Stimulated activated CD4-positive, alpha-beta T cell treated with anti-CD3 and anti-CD28 coated beads, Interleukin-1b, Interleukin-23, amount 100 ng/mL, for 1 hour (primary cell): ENCODE measurements at places on chromosomes 1 and 21.

DNA sequence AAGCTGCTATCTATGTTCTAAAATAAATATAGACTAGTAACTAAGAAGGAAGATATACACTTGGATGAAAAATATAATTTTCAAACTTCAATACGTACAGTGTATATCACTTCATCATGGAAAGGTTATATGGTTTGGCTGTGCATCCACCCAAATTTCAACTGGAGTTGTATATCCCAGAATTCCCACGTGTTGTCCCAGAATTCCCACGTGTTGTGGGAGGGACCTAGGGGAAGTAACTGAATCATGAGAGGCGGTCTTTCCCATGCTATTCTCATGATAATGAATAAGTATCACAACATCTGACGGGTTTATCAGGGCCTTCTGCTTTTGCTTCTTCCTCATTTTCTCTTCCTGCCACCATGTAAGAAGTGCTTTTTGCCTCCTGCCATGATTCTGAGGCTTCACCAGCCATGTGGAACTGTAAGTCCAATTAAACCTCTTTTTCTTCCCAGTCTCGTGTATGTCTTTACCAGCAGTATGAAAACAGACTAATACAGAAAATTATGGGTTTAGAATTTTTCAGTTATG, 10.7 kb downstream of the NEGR1 start:
- no peak for DNase-seq

DNA sequence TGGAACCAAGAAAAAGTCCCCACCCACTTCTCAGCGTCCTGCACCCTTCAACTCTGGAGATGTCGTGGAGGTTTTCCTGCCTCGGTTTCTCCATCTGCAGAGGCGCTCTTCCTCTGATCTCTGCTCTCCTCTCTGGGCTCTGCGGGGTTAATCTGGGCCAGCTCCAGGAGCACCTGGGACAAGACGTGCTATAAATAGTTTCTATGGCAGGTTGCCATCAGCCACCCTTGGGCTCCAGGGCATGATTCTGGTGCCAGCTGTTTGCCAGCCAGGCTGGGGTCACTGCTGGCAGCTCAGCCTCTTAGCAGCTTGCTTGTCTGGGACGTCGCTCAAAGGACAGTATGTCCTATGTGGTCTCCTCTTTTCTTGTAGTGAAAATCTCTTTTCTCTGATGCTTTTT, 137.1 kb downstream of the ACTL8 start:
- no peak for DNase-seq

GRCh38 chr1:180234369-180235076, 4.5 kb downstream of the LHX4 start:
- no peak for DNase-seq

- DNase-seq: no peak
These were observed 218.8 kb downstream of the TOMM20 start for GRCh38 chr1:234909851-234910250.

DNA sequence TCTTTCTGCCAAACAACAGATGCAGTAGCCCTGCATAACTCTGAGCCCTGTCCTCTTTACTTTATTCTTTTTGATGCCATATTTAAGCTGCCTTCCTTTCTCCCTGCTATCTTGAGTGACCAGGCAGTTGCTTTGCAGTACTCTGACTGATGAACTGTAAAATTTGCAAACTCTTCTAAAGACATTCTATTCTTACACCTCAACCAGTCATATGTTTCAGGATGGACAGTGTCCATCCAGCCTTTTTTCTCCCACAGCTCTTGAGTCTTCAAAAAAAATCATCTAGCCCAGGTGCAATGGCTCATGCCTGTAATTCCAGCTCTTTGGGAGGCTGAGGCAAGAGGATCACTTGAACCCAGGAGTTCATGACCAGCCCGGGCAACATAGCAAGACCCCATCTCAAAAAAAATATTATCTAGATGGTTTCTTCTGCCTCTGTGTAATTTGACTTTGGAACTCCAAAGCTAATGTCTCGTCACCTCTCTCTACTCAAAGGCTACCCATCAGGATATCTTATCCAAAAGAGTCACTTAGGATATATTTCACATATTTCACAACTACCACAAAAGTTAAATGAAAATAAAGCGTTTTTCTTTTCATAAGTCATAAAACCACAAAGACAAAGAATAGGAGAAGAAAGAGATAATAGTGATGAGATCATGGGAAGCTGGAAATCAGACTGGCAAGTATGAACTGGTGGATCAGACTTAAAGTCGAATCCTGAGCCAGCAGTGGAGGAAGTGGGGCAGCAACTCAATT, 54.6 kb upstream of the IPO9 start:
- DNase-seq: no peak

GRCh38 chr1:110242062-110242461, 31.9 kb downstream of the KCNC4 start:
- DNase-seq: no peak

DNA sequence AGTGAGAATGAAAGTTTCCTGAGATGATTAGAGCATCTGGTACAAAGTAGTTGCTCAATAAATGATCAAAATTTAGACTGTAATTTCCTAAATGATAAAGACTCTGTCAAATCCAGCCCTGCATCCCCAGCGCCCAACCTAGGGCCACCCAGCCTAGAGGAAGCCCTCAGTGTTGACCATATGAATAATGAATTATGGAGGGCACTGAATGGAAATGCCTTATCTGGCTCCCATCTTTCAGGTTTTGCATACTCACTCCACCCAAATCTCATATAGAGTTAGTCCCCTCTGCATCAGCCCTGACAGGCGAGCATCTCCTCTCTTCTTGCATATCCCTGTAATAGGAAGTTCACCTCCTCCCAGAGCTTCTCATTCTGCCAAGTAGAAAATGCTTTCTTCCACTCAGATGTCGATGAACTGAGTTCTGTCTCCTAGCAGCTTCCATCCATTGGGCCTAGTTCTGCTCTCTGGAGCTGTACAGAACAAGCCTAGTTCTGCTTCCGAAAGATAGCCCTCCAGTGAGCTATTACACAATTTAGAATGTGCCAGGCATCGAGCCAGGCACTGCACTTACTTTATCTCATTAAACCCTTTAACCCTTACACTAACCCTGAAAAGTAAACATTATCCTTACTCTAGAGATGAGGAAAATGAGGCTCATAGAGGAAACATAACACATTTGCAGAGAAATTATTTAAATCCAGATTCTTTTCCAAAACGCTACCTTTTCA, 20.9 kb downstream of the COA7 start:
- no peak for DNase-seq

DNA sequence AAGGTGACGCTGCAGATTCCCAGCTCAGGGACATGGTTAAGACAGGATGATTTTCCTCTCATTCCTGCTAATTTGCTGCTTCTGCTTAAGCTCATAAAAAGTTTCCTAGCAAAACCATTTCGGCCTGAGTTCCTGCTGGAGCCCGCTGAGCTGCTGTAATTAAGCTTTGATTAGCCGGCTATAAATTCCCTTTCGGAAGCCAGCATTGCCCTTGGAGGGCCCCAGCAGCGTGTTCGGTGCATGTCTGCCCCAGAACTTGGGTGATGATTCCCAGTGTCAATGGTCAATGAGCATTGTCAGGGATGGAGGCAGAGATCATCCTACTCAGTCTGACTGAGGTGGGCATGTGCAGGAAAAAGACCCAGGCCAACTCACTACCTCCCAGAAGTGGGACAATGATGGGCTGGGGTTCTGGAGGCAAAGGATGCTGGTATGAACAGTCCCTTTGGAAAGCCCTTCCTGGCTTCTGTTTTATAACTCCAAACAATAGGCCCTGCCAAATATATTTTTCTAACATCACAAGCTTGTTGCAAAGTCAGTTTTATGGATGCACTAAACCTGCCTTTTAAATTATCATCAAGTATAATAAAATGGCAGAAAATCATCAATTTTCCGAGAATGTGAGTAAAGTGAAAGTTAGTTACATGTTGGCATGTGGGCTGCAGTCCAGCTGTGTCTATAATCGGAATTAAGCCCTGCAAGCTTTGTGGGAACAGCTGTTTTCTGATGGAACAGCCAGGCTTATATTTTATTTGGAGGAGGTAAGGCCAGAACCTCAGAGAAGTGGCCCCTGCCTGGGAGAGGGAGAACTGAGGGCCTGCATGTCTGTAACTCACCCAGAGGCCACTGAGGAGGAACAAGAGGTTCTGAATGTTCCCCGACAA, 257.1 kb downstream of the GRIK3 start:
- DNase-seq: no peak

GRCh38 chr1:233379869-233380438, 52.4 kb downstream of the MAP3K21 start:
- no peak for DNase-seq

GRCh38 chr1:214471458-214471857, 79.9 kb downstream of the PTPN14 start:
- DNase-seq: no peak

GRCh38 chr1:45722809-45723208, 27.6 kb downstream of the IPP start:
- no peak for DNase-seq

- DNase-seq: no peak
These were observed 82.4 kb upstream of the HOOK1 start for GRCh38 chr1:59732214-59732955.

GRCh38 chr1:3168678-3169077, 99.7 kb downstream of the PRDM16 start:
- DNase-seq: no peak

DNA sequence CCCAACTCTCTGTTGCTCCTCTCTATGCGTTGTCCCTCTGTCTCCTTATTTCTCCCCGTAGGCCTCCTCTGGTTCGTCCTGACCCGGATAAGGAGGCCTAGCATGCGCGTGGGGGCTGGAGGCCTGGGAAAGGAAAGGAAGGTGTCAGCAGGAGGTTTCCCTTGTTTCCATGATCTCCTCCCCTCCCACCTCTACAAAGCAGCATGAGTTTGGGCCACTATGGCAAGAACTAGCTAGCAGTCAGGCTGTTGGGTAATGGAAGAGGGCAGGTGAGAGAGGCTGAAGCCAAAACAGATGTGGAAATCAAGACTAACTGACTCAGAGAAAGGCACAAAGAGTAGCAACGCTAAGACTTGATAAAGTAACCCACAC, 687 bp upstream of the SEMA6C start:
- no peak for DNase-seq

DNA sequence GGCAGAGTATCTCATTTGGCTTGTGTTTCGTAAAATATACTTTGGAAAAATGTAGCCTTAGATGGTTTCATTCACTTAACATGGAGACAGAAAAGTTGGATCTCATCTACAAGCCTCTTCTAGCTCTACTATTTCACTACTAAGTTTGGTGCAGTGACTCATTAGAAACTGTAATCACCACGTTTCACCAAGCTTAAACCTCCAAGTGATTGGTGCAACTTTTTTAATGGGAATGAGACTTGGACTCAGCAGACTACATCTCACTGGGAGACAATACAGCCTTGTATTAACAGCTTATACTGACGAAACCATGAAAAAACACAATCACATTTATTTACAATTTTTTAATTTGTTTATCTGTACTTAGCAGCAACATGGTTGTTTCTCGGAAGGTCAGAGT, 29.9 kb upstream of the NRIP1 start:
- DNase-seq: no peak

GRCh38 chr1:248622570-248623001, 12.3 kb downstream of the OR2T11 start:
- DNase-seq: no peak

DNA sequence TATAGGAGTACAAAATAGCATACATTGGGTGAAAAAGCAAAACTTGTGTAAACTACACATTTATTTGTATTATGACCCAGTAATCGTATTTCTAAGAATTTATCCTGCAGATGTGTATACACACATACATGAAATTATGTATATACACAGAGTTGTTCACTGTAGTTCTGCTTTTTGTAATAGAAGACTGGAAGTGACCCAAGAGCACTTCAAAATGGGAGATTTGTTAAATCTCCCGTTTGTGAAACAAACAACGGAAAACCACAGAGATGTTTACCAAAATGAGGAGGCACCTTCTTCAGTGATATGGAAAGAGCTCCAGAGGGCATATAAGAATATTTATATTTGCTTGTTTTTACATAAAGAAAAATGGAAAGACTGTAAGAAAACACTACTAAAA, 18.0 kb upstream of the MNDA start:
- no peak for DNase-seq

- no peak for DNase-seq
These were observed 49.9 kb downstream of the CBS start for GRCh38 chr21:43025636-43026180.

GRCh38 chr1:24206516-24207394, 19.7 kb upstream of the IFNLR1 start:
- no peak for DNase-seq

DNA sequence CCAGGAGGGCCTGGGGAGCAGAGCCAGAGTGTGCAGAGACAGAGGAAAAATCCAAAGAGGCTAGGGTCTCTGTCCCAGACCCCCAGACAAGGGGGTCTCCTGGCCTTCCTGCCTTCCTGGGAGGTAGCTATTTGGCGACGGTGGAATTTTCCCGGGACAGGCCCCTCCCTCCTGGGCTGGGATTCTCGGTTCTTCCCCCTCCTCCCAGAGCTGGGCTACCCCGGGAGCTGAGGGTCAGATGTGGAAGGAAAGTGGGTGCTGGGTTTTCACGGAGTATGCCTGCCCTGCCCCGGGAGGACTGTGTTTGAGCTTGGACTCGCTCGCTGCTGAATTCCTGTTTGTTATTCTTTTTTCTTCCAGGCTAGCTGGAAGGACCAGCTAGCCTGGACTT, 759 bp downstream of the AMPD2 start:
- DNase-seq: no peak

- DNase-seq: no peak
These were observed 1.0 kb downstream of the AKR7A2 start for GRCh38 chr1:19310720-19311502.

- DNase-seq: no peak
These were observed 1788.1 kb downstream of the BRINP3 start for GRCh38 chr1:188689542-188689941.

DNA sequence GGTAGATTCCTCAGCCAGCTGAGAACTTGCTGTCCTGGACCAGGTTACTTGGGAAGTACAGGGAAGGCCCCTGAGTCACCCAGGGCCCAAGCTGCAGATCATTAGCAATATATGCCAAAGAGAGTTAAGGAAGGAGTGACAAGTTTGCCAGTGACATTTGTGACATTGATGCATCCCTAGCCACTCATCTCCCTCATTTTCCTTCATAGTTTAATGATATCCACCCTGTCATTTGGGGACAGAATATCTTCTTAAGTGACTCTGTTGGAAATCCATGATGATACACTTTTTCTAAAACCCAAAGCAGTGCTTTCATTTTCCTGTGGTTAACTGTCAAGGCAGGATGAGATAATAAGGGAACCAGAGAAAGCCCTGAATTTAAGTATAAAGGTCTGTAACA, 3.2 kb downstream of the TNN start:
- no peak for DNase-seq

GRCh38 chr21:45540601-45540970, 1.7 kb downstream of the SLC19A1 start:
- no peak for DNase-seq

- DNase-seq: no peak
These were observed 301.1 kb upstream of the NRIP1 start for GRCh38 chr21:15365751-15366392.
